NCI-H187 treated with DMSO at 0.1 percent for 48 hours (cell line): ENCODE measurements at places on chromosomes 13 and 19.

GRCh38 chr13:30301827-30302226 lies 5.5 kb downstream of the KATNAL1 start:
- DNase-seq, result no peak

- DNase-seq, result no peak
Observed at GRCh38 chr19:19406878-19407632, 1.6 kb downstream of the GATAD2A start.

GRCh38 chr13:102965802-102966201 lies 100.4 kb downstream of the SLC10A2 start:
- DNase-seq, result no peak

DNA sequence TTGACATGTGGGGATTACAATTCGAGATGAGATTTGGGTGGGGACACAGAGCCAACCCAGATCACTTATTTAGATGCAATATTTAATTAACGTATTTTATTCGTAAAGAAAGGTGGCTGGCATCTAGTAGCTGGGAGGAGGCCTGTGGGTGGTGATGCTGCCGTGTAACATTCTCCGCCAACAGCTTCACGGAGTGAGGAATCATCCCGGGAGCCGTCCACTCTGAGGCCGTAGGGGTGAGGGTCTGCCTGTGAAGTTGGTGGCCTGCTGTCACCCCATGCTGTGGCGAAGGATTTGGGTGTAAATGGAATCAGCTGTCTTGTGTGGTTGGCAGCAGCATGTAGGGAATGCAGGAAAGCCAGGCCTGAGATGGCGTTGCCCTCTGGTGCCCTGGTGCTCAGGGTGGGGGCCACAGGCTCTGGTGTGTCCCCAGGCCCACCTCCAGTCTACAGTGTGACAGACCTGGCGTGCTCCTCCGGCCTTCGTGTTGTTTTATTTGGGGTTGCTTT lies 3.3 kb upstream of the TEX29 start:
- DNase-seq, result no peak

GRCh38 chr13:79913141-79913827 lies 427.6 kb downstream of the SPRY2 start:
- DNase-seq, result no peak

DNA sequence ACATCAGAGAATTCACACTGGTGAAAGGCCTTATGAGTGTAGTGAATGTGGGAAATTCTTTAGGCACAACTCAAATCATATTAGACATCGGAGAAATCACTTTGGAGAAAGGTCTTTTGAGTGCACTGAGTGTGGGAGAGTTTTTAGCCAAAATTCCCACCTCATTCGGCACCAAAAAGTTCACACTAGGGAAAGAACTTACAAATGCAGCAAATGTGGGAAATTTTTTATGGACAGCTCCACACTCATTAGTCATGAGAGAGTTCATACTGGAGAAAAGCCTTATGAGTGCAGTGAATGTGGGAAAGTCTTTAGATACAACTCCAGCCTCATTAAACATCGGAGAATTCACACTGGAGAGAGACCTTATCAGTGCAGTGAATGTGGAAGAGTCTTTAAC lies 10.1 kb downstream of the ZNF17 start:
- DNase-seq, result no peak

DNA sequence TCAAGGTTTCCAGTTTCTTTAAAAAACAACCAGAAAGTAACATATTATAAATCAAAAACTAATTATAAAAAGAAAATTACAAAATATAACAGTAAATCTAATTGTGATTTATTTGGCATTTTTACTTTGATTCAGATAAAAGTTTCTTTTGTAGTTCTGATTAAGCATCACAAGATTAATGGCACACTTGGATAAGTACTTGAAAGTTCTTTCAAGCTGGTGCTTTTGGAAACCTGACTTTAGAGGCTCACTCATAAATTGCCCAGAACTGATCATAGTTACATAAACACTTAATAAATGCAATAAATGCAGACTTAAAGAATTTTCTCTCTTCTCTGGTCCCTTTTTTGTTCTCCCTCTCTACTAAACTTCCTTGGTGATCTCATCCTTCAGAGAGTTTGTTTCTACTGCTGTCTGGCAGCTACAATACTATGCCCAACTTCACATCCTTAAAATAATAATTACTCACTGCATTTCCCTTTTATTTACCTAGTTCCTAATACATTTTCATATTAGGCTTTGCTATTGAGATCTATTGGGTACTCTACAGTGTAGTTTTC lies 1417.0 kb downstream of the EFNB2 start:
- DNase-seq, result no peak

DNA sequence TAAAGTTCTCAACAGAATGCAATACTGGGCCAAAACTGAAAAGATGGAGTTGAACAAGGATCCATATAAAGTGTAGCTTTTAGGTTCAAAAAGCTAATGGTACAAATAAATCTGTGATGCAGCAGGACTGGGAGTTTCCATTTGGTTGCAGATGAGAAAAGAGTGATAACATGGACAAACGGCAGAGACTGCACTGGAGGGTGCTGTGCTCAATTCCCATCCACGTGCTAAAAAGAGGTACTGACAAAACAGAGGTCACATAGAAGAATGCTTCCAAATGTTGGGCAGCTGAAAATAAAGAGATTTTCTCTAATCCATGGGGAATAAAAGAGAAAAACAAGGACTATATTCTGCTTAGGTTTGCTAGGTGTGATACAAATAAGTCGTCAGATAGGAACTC lies 461.6 kb downstream of the LIG4 start:
- no peak for DNase-seq

DNA sequence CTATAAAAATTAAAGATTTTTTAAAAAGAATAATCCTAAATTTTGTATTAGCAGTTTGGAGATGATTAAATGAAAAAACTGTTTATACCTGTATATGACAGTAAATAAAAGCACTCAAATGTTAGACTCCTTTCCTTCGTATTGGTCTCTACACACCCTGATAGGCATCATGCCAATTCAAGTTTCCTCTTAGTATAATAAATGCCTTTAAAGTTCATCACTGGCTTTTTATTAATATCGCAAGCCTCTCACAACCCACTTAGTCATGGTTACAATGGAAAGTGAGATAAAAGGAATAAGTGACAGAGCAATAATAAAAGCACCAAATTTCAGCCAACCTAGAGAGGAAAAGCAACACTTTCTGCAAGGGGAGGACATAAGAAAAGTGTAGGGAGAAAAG lies 102.2 kb downstream of the PIBF1 start:
- DNase-seq, result no peak

DNA sequence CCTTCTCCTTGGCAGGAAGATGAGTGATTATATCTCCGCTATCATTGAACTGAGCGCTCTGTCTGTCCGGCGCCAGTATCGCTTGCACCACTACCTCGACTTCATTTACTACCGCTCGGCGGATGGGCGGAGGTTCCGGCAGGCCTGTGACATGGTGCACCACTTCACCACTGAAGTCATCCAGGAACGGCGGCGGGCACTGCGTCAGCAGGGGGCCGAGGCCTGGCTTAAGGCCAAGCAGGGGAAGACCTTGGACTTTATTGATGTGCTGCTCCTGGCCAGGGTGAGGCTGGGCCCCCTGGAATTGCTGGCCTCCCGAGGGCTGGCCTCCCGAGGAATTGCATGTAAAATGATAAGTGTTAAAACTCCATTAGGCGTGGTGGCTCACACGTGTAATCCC lies 32.1 kb downstream of the CYP4F22 start:
- no peak for DNase-seq

- DNase-seq, result no peak
Observed at GRCh38 chr19:7109678-7110289, 40.3 kb downstream of the ZNF557 start.

GRCh38 chr13:24251525-24251924 lies 57.9 kb upstream of the C1QTNF9 start:
- no peak for DNase-seq

DNA sequence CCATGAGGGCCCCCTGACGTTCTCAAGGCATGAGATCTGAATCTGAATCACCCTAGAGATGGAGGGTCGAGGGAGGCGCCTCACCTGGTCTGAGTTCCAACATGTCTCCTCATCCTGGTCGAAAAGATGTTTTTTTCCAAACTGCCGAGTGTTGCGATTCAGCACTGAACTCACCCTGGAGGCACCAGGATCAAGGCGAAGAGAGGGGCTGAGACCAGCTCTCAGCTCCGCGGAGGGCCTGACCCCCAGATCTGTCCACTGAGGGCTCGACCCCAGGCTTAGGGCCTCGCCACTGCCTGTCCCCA lies 555 bp downstream of the NR2C2AP start:
- no peak for DNase-seq
